ENCODE measurements at places on chromosomes 7 and 10.

DNA sequence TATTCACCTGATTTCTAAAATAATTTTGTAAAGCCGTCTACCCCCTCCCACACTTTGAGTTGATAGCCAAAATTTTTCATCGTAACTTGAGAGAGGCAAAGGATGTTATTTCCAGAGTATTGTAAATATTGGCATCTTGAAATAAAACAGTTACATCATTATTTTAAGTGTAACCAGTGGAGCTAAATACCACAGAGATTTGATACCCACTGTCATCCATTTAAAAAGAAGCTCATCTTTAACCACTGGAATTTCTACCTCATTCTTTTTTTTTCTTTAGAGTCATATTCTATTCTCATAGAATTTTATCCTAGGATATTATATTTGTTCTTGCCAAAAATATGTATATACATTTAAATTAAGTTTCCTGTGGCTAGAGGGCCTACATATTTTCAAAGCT, 48.6 kb downstream of the CAMK1D start:
- DNase-seq, result no peak

- no peak for DNase-seq
Measured at GRCh38 chr10:66746711-66747110, 179.1 kb upstream of the LRRTM3 start.

DNA sequence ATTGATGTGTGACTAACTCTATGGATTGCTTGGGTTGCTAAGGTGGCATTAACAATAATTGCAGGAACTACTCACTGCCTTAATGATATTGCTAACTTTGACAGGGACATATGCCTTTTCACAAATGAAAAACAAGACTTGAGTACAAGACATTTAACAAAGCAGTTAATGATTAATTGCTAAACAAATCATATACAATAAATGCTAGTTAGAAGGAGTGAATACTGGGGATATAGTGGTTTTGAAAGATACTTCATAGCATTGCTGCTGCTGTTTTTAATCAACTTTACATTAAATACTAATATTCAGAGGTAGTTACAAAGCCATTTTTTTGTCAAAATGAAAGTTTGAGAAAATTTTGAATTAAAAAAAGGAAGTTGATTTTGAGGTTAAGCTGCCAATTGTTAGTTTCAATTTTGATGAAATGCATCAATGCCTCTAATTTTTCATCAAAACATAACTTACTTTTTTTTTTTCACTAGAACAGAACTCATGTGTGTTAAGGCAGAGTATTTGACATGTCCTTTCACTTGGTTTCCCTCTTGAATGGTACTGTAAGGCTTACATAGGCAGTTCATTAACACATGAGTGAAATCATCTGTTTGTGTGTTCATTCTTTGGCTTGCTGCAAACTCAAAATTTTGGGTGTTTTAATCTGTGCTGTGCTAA, 106.2 kb upstream of the SEMA3D start:
- DNase-seq, result no peak

GRCh38 chr7:95608359-95609173, 12.2 kb upstream of the PDK4 start:
- peak; percentile 65 for DNase-seq

DNA sequence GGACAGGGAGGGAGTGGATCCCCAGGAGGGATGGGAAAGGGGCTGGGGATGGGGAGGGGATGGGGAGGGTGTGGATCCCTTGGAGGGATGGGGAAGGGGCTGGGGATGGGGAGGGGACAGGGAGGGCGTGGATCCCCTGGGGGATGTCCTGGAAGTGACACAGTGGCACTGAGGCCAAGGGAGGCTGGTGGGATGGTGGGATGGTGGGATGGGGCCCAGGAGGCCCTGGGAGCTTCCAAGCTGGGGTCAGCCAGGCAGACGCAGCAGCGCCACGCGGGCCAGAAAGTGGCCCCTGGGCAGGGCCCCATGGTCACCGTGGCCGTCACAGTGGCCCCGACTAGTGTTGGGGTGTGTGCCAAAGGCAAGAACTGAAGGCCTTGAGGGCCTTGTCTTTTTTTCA, 67.8 kb downstream of the INPP5A start:
- no peak for DNase-seq
